ENCODE measurements at places on chromosomes 13 and 19.
A peak's percentile ranks its signal among the peaks of the same experiment; 100 is the strongest.

DNA sequence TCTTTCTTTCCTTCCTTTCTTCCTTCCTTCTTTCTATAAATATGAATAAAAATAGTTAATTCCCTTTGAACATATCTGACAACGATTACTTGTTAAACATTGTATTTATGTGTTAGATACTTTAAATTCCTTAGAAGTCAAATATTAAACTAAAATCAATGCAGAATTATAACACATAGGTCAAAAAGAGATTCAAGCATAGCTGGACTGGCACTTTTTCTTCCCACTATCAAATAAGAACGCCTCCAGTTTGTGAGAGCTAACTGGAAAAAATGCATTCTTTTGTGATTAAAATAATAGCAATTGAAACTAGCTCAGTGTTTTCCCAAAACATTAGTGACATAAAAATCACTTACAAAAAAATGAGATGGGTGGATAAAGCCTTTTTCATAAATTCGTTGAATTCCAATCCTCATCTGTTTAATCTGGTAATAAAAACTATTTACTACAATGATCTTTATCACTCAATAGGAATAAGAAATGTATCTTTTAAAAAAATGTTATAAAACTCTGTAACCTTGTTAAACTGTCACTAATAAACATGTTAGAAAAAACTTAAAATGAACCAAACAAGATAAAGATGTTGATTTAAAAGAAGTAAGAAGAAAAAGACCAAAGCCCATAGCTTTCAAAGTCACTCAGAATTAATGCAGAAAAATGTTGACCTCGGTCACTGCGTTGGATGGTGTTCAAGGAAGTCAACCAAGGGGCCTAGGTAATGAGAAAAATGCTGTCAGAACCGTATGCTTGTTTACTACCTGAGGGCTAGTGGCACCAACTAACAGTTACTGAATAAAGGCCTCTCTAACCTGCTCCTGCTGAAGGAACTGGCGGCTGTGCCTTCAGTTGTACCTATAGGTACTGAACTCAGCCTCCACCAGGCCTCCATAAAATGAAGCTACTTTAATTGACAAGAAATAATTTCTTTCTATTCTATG, 1039.5 kb upstream of the SLC10A2 start:
- DNase-seq: no peak

- no peak for DNase-seq
Measured at GRCh38 chr13:109669234-109669612, 117.2 kb downstream of the IRS2 start.

DNA sequence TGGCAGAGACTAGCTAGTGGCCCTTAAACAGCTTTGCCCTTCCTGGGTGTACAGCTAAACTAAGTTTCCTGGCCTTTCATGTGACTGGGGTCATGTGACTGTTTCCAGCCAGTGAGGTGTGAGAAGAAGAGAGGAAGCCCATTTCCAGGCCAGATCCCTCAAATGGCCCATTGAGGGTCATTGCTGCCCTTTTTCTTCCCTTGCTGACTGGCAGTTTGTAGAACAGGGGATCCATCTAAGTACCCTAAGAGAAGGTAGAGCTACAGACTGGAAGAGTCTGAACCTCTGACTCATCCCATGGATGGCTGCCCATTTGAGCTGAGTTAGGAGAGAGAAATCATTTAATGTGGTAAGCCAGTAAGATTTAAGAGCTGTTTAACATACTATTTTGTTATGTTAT, 2.8 kb downstream of the SWSAP1 start:
- DNase-seq: peak; percentile 75

- DNase-seq: no peak
Measured at GRCh38 chr19:52659013-52659412, 20.9 kb upstream of the ZNF83 start.

DNA sequence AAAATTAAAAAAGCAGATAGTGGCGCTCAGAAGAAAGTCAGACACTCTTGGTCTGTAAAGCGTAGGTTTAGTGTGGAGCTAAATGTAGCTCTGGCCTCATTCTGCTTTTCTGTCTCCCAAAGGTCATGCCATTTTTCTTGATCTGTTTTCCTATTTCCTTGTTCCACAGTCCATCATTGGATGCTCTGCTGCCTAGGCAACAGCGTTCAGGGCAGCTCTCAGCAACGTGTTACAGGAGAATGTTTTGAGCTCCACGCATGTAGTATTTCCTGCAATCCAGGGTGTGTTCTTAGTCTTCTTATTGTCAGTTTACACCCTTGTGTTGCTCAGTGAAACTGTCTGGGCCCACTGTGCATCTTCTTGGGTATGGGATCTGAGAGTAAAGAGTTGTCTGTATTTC, 46.0 kb upstream of the PCDH8 start:
- DNase-seq: no peak

GRCh38 chr13:109131698-109132257, 502.4 kb downstream of the MYO16 start:
- DNase-seq: peak; percentile 14

DNA sequence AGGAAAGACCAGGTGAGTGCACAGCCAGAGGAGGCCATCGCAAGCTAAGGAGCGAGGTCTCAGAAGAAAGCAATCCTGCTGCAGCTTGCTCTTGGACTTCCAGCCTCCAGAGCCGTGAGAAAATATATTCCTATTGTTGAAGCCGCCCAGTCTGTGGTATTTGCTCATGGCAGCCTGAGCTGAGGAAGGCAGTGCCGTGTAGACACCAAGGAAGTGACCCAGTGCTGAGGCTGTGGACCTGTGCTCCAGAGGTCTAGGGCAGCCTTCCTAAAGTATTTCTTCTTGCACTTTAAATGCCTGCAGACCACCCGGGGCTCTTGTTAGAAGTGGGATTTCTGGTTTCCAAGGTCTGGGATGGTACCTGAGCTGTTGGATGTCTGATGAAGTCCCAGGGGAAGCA, 158.5 kb upstream of the KL start:
- no peak for DNase-seq

All from CD14-positive monocyte (primary cell).